ENCODE measurements at places on chromosomes 6 and 20.

- DNase-seq: no peak
Observed at GRCh38 chr20:7841971-7842310, 98.3 kb downstream of the HAO1 start.

GRCh38 chr6:25301362-25301761 lies 22.2 kb downstream of the CARMIL1 start:
- DNase-seq: no peak

GRCh38 chr6:168037242-168037641 lies 39.8 kb downstream of the KIF25 start:
- no peak for DNase-seq

DNA sequence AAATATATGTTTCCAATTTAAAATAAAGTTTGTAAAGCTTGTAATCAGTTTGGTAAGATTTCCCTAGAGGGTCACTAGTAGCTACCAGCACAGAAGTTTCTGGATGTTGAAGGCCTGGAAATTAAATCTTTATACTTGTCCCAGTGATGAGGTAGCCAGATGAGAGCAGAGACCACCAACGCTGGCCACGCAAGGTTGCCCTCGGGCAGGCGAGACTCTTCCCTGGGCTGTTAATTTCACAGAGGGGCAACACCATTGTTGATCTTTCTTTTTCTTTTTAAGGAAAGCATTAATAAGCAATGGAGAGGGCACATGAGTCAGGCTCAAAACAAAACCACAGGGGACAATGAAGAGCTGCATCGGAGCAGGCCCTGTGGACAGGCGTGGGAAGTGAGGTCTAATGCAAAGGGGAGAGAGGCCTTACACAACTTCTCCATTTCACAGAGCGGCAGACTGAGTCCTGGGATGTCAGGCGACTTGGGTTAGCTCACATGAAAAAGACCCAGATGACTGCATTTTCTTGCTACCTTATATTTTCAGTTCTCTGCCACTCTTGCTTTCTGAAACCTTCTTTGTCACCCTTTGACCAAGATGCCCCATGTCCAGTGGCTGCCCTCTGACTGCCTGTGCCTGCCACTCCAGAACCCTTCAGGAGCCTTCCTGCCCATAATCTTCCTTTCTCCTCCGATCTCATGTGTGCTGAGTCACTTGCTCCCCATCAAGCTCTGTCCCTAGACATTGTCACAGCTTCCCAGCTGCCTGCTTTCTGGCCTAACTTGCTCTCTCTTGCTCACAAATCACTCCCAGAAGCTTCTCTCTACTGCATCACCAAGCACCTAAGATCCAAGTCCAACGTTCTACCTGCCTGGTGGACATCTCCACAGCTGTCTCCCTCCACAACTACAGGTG lies 107.7 kb upstream of the CDYL start:
- no peak for DNase-seq

GRCh38 chr20:57124800-57125517 lies 141.5 kb downstream of the BMP7 start:
- no peak for DNase-seq

All from stimulated activated CD8-positive, alpha-beta memory T cell treated with anti-CD3 and anti-CD28 coated beads, Interleukin-7, amount 100 ng/mL, for 1 hour (primary cell).